Mesothelial cell of epicardium (in vitro differentiated cells): ENCODE measurements at places on chromosomes 7 and 10.

- no peaks in the 10 kb centered on the region for H3K4me1 ChIP-seq
- no peaks in the 10 kb centered on the region for H3K36me3 ChIP-seq
- H3K4me3 ChIP-seq = no peak overlapping the region
- no peak for DNase-seq
- no peak overlapping the region for H3K27ac ChIP-seq
These were observed 23.5 kb downstream of the ASB4 start for GRCh38 chr7:95509199-95509598.

- no peaks in the 10 kb centered on the region for H3K4me1 ChIP-seq
- no peak overlapping the region for H3K27ac ChIP-seq
- H3K36me3 ChIP-seq = no peaks in the 10 kb centered on the region
- peaks cover 62% of the 10 kb centered on the region for H3K27me3 ChIP-seq
- no peak for DNase-seq
These were observed 10.9 kb upstream of the RBP3 start for GRCh38 chr10:47337310-47337709.

DNA sequence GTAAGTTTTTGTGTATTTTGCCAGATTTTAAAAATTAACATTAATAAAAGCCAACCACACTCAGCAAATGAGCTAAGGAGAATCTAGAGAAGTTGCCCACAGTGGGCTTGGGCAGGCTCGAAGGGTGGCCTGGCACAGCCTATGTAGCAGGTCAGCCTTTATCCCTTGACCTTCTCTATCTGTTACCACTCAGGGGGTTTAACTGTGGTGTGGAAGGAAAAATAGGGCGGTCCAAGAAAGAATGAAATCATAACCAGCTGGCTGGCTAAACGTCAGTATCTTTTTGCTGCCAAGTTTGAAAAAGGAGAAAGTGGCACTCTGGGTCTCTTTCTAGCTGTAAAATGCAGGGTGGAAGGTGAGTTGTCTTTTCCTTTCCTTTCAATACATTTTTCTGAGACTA is 130.3 kb upstream of the ASAH2 start:
- no peak overlapping the region for H3K27ac ChIP-seq
- no peak for DNase-seq
- H3K36me3 ChIP-seq = no peaks in the 10 kb centered on the region

DNA sequence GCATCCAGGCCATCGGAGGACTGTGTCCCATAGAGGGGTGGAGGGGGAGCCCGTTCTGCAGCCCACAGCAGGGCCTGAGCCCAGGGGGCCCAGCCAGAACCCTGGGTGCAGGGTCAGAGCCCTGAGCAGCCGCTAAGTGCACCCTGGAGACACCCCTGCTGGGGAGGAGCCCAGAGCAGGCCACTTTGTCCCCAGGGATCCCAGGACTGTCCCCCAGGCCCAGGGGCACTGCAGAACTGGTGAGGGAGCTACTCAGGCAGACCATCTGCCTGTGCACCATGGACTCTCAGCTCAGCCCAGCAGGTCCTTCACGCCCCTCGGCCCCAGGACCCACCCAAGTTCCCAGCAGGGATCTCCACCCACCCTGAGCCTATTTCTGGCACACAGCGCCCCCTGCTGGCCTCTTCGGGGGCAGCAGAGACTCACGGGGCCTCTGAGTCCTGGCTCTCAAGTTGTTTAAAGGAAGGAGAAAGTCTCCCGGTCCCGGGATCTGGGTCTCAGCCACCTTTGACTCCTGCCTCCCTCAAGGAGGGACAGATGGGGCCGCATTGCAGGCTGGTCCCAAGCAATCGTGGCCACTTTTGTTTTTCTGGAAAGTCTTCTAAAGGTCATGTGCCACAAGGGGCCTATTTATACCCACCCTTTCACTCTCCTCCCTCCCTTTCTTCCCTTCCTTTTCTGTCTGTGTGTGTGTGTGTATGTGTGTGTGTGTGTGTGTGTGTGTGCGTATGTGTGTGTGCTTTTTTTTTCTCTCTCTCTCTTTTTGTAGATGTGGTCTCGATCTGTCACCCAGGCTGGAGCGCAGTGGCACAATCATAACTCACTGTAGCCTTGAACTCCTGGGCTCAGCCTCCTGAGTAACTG is 90.3 kb downstream of the MYL10 start:
- H3K27me3 ChIP-seq = no peaks in the 10 kb centered on the region
- peak; percentile 79 for DNase-seq
- H3K4me3 ChIP-seq = no peak overlapping the region
- peaks cover 5% of the 10 kb centered on the region for H3K36me3 ChIP-seq
- peaks cover 4% of the 10 kb centered on the region for H3K4me1 ChIP-seq

DNA sequence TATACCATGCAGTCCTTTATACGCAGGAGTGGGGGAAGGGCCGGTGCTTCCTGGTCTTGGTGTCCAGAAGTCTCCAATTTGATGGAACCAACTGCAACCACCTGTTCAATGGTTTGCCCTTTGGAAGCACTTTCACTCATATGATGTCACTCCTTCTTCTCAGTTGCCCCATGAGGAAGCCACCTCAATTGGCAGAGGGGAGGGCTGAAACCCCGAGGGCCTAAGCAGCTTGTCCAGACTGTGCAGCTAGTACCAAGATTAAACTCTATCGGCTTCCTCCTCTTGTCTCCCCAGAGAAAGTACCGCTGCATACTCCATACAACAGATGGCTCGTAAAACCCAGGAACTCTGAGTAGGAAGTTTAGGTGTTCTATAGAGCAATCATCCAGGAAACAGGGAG is 789.4 kb downstream of the TYW1 start:
- peaks cover 1% of the 10 kb centered on the region for H3K4me1 ChIP-seq
- no peak overlapping the region for H3K4me3 ChIP-seq
- no peaks in the 10 kb centered on the region for H3K36me3 ChIP-seq
- DNase-seq = no peak

- H3K4me3 ChIP-seq = no peak overlapping the region
- H3K36me3 ChIP-seq = no peaks in the 10 kb centered on the region
- H3K27me3 ChIP-seq = no peaks in the 10 kb centered on the region
- peaks cover 26% of the 10 kb centered on the region for H3K4me1 ChIP-seq
- DNase-seq = no peak
- H3K27ac ChIP-seq = peak overlapping the region; percentile 78
These were observed 62.0 kb upstream of the SEMA3A start for GRCh38 chr7:84256571-84256971.

GRCh38 chr7:132518102-132518838 is 58.0 kb downstream of the PLXNA4 start:
- no peak overlapping the region for H3K4me3 ChIP-seq
- no peak overlapping the region for H3K27ac ChIP-seq
- no peaks in the 10 kb centered on the region for H3K36me3 ChIP-seq
- no peaks in the 10 kb centered on the region for H3K4me1 ChIP-seq
- peaks cover 11% of the 10 kb centered on the region for H3K27me3 ChIP-seq

- H3K4me1 ChIP-seq = peaks cover 13% of the 10 kb centered on the region
- H3K36me3 ChIP-seq = peaks cover 2% of the 10 kb centered on the region
- no peaks in the 10 kb centered on the region for H3K27me3 ChIP-seq
- no peak for DNase-seq
- H3K27ac ChIP-seq = no peak overlapping the region
These were observed 19.1 kb downstream of the LMTK2 start for GRCh38 chr7:98125759-98126158.

- no peak overlapping the region for H3K27ac ChIP-seq
- H3K36me3 ChIP-seq = peaks cover 1% of the 10 kb centered on the region
- H3K27me3 ChIP-seq = no peaks in the 10 kb centered on the region
These were observed 40.5 kb downstream of the C1QL3 start for GRCh38 chr10:16481052-16481728.

DNA sequence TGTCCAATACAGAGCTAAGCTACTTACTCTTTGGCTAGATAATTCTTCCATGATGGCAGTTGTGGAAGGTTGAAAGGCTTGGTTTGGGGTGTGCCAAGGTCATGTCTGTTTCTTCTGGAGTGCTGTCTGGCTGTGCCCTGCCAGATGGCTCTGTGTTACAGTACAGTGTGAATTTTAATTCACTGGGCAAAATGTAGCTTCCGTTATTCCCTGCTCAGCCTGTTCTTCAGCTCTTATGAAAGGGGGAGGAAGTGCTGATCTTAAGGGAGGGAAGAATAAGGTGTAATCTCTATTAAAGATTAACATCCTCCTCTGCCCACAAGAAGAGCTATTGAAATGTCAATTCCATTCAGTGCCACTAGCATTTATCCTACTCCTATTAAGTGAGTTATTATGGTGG is 52.2 kb downstream of the SND1 start:
- H3K4me3 ChIP-seq = no peak overlapping the region
- no peak overlapping the region for H3K27ac ChIP-seq
- no peaks in the 10 kb centered on the region for H3K4me1 ChIP-seq
- no peaks in the 10 kb centered on the region for H3K27me3 ChIP-seq
- DNase-seq = no peak

DNA sequence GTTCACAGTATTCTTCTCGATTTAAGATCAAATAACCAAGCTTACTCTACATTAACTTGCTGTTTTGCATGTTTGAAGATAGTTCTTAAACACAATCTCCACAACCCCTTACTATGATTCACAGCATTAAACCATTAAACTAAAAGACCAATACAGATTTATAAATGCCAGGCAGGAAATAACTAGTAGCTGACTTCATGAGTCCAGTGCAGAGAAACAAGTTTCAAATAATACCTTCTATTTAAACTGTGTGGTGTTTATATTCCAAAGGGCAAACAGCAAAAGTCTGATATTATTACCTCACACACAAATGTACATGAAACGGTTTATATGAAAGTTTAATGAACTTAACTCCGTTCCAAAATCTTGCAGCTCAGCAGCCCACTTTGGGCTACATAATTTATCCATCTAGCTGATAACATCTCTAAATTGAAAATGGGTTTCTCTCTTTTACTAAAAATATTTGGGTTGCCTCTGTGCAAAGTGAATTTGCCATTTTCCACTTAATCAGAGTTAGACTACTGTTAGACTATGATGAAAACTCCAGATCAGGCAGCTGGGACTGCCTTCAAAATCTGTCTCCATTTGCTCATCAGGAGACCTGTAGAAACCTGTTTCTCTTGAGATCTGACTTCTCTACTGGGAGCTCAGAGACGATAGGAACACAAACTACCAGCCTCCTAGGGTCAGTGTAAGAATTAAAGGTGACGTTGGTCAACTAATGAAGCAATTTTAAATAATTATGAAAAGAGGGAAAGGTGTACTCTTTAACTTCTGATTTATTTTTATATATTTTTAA is 287.3 kb downstream of the FZD1 start:
- H3K27me3 ChIP-seq = no peaks in the 10 kb centered on the region
- no peaks in the 10 kb centered on the region for H3K36me3 ChIP-seq
- H3K27ac ChIP-seq = no peak overlapping the region
- H3K4me1 ChIP-seq = peaks cover 37% of the 10 kb centered on the region
- DNase-seq = no peak

- H3K4me1 ChIP-seq = peaks cover 14% of the 10 kb centered on the region
- H3K4me3 ChIP-seq = no peak overlapping the region
- peak overlapping the region; percentile 83 for H3K27ac ChIP-seq
- no peak for DNase-seq
- no peaks in the 10 kb centered on the region for H3K27me3 ChIP-seq
These were observed 10.0 kb upstream of the SERPINE1 start for GRCh38 chr7:101116898-101117297.

DNA sequence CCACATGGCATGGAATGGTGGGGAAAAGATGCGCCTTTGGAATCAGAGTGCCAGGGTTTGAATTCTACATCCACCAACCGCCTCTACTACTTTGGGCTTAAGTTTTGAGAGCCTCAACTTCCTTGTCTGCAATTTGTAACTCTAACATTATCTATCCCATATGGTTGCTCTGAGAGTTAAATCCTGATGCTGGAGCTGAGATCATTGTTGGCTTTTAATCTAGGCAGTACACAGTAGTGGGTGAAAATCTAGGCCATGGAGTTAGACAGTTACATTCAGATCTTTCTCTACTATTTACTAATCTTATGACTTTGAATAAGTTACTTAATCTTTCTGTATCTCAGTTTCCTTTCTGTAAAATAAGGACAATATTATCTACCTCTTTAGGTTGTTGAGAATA is 149.7 kb upstream of the AOAH start:
- no peaks in the 10 kb centered on the region for H3K36me3 ChIP-seq
- DNase-seq = no peak
- peaks cover 21% of the 10 kb centered on the region for H3K4me1 ChIP-seq
- H3K4me3 ChIP-seq = no peak overlapping the region

DNA sequence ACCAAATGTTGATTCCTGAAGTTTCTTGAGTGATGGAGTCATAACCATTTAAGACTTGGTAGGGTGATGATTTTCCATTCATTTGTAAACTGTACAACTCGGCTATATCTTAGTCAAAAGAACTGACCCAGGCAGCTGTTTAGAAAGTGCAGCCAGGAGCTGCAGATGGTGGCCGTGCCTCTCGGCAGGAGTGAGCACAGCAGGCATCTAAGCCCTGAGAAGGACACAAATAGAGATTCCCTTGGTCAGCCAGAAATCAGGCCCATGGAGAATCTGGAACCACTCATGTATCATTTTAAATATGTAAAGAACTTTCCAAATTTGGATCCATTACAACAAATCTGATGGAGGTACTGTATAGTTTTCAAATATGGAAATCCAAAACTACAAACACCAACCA is 177.0 kb upstream of the AKR1E2 start:
- peaks cover 39% of the 10 kb centered on the region for H3K4me1 ChIP-seq
- no peaks in the 10 kb centered on the region for H3K27me3 ChIP-seq
- no peaks in the 10 kb centered on the region for H3K36me3 ChIP-seq
- DNase-seq = no peak

DNA sequence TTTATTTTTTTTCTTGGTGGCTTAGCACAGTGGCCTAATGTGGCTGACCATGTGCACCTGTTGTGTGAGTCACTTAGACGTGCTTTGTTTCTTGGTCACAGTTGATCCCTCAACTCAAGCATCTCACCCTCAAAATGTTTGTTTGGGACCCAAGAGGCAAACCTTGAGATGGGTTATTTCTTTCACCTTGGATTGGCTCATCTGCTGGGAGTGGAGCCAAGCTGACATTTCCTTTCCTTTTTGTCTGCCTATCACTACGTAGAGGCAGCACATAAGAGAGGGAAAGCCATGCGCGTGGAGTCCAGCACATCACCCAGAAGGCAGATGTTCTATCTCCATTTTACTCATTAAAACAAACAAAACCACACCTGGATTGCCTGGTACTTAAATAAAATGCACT is 6.4 kb upstream of the PRKCQ start:
- DNase-seq = no peak
- H3K36me3 ChIP-seq = peaks cover 8% of the 10 kb centered on the region
- no peaks in the 10 kb centered on the region for H3K4me1 ChIP-seq

DNA sequence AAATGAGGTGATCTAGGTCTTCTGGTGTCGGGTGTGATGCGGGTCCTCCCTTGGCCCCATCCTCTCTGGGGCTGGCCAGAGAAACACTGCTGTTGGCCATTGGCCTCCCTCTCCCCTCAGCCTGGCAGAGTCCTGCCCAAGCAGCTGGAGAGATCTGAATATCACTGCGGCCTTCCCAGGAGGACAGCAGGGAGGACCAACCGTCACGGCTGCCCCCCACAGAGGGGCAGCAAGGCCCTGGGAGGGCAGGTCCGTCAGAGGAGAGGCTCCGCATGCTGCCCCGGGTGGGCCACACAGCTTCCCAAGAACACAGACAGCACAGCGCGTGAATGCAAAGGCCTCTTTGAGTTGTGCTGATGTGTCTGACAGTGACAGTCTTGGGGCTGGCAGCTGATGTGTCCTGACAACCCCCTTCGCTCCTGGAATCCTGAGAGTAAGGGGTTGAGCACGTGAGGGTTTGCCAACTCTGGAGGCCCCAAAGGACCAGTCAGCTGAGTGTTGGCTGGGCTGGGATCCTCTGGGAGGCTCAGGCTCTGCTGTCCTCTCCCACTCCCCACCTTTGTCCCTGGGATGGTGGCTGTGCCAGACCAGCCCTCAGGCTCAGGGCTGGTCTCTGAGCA is 132.5 kb upstream of the UNC5B start:
- peaks cover 55% of the 10 kb centered on the region for H3K27me3 ChIP-seq
- no peak overlapping the region for H3K27ac ChIP-seq
- H3K4me3 ChIP-seq = no peak overlapping the region
- no peaks in the 10 kb centered on the region for H3K36me3 ChIP-seq
- H3K4me1 ChIP-seq = peaks cover 17% of the 10 kb centered on the region

GRCh38 chr10:97117372-97117771 is 68.4 kb downstream of the SLIT1 start:
- H3K4me3 ChIP-seq = no peak overlapping the region
- H3K27me3 ChIP-seq = peaks cover 40% of the 10 kb centered on the region
- DNase-seq = no peak
